ENCODE measurements at places on chromosomes 4 and X.
A peak's percentile ranks its signal among the peaks of the same experiment; 100 is the strongest.

- DNase-seq, result no peak
Observed at GRCh38 chrX:140983730-140984129, 18.7 kb upstream of the SPANXB1 start.

- DNase-seq, result no peak
Observed at GRCh38 chrX:54980334-54980733, 13.7 kb downstream of the PFKFB1 start.

- no peak for DNase-seq
Observed at GRCh38 chr4:112567536-112567935, 51.6 kb upstream of the NEUROG2 start.

DNA sequence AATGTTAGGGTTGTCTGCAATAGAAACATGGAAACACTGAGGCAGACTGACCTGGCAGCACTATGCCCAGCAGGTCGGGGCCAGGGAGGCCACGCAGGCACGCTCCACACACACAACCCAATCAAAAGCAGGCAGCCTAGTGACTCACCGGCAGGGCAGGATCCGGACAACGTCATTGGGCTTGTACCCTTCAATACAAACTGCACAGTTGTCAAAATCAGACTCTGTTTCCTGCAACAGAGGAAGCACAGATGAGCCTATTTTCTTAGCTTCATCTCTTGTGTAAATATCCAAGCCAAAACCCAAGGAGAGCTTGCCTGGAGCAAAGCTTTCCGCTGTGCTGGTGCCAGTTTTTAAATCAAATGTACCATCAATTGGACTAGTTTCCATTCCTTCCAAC, 185.8 kb downstream of the RNF150 start:
- DNase-seq, result no peak

GRCh38 chrX:46649421-46650260, 76.1 kb downstream of the CHST7 start:
- DNase-seq, result peak; percentile 54

DNA sequence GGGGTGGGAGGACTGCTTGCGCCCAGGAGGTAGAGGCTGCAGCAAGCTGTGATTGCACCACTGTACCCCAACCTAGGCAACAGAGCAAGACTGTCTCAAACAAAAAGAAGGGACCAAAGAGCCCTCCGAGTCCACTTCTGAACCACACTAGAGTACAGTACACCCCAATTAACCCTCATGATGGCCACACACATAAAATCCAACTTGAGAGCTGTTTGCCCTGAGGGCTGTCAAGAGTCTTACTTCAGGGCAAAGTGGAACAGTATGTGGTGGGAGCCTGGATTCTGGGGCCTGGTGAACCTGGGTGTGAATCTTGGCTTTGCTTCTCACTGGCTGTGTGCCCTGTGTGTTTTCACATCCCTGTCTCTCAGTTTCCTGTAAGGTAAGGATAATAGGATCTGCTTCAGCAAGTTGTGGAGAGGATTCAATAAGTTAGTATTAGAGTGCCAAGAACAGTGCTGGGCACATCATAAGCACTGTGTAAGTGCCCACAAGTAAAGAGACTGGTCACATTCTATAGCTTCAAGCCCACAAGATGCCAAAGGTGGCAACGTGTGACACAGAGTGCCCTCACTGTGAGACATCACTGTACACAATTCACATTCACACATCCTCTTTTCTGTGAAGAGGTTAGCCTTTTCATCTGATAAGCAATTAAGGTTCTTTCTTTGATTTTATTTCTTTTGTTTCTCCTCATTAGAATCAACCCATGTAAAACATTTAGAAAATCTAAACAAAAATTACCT, 52.1 kb downstream of the LEF1 start:
- no peak for DNase-seq

GRCh38 chr4:140291259-140291658, 82.2 kb upstream of the SCOC start:
- no peak for DNase-seq

- DNase-seq, result no peak
Observed at GRCh38 chr4:71445811-71446210, 107.0 kb downstream of the SLC4A4 start.

- DNase-seq, result no peak
Observed at GRCh38 chrX:54785901-54786300, 12.2 kb downstream of the ITIH6 start.

DNA sequence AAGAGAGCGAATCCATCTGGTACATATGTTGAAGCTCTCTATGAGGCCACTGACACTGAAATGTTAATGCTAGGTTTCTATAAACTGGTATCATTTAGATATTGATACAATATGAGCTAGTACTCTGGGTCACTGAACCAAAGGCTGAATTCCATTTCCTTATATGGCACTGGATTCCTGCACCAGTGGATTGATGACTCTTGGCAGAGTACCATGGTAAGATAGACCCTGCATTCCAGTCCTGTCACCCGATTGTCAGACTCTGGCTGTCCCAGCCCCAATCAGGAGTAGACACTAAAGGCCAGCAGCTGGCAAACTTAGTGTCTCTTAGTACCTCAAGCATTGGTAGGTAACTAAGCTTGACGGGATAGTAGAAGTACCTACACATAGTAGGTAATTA, 44.0 kb upstream of the EOLA2 start:
- DNase-seq, result no peak

DNA sequence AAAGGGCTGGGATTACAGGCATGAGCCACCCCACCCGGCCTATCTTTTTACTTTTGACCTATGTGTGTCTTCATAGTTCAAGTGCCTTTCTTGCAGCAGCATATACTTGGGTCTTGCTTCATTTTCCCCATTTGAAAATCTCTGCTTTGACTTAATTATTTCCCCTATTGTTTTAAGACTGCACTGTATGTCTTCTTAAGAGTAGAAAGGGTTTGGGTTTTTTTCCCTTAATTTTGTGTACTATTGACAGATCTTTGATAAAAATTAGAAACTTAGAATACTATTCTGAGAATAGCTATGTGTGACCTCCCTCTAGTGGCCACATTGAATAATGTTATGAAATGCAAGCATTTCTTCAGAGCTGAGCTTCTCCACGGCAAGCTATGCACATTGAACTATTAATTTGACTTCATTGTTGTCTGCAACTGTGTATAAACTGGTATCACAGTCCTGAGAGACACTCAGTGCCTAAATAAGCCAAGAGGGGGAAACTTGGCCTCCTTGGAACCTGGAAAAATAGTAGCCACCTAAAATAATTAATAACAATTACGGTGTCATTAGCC, 8.7 kb upstream of the SLC25A4 start:
- no peak for DNase-seq

DNA sequence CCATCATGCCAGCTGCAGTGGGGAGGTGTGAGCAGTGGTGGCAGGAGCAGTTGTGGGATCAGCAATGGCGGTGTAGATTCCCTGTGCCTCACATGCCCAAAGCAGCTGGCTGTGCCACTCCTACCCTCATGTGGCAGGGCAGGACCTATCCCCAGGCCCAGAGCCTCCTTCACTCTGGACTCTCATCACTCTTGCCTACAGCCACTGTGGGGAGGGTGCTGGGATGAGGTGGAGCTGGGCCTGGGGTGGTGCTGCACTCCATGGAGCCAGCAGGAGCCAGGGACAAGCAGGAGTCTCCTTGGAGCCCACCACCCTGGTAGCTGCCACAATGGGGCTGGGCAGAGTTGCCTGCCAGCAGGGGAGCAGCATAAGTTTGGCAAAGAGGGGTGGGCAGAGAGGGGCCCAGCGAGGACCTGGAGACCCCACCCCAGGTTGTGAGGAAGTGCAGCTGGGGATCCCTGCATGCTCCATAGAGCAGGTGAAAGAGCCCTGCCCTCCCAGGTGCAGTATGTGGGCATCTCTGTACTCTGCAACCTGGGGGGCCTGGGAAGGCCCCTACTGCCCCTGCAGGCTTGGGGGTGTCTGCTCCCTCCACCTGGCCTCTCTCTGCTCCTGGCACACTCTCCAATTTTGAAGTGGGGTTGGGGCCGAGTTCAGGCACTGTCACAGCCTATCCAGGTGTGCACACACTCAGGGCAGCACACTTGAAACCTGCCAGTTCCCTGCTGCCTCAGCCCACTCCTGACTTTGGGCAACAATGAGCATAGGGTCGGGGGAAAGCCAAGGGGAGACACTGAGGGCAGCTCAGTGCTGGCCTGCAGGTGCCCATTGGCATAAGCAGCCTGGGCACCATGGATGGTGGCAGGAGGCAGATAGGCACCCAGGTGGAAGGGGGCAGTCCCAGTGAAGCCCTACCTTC, 74.0 kb upstream of the INTU start:
- no peak for DNase-seq

- DNase-seq, result no peak
Observed at GRCh38 chr4:139528377-139529005, 27.5 kb downstream of the SETD7 start.

DNA sequence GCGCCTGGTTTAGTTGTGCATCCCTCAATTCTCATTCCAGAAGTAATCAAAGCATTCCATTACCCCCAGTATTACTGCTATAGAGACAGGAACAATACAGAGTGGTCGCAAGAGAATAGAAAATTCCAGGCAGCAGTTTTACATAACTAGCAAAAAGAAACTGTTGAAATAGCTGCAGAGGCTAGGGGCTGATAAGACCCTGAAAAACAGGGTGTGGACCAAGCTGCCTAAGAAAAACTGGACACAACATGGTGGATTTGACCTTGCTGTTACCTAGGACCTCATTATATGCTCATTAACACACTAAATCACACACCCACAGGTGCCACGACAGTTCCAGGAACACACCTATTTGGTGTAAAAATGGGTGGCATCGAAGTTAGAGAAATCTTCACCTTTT, 15.4 kb downstream of the EPGN start:
- no peak for DNase-seq

DNA sequence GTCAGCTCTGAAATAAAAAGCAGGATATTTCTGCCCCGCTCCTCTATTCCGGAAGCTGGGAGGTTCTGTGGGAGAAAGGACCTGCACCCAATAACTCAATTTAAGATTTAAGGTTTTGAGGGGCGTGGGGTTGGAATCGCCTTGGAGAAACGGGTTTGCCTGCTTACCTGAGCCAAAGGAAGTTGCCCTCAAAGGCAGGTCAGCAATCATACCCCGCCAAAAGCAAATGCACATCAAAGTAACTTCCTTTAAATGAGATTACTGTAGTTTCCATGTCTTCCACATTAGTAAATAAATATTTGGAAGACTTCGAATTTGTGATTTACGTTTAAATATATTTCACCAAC, 978 bp upstream of the HS3ST1 start:
- DNase-seq, result no peak

GRCh38 chr4:153022241-153022715, 86.2 kb downstream of the FHDC1 start:
- no peak for DNase-seq

DNA sequence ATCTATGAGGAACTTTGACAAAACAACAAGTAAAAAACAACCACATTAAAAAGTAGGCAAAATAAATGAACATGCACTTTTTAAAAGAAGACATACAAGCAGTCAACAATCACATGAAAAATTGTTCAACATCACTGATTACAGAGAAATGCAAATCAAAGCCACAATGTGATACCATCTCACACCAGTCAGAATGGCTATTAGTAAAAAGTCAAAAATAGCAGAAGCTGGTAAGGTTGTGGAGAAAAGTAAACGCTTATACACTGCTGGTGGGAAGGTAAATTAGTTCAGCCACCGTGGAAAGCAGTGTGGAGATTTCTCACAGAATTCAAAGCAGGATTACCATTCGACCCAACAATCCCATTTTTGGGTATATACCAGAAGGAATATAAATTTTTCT, 17.0 kb upstream of the LNX1 start:
- DNase-seq, result no peak

DNA sequence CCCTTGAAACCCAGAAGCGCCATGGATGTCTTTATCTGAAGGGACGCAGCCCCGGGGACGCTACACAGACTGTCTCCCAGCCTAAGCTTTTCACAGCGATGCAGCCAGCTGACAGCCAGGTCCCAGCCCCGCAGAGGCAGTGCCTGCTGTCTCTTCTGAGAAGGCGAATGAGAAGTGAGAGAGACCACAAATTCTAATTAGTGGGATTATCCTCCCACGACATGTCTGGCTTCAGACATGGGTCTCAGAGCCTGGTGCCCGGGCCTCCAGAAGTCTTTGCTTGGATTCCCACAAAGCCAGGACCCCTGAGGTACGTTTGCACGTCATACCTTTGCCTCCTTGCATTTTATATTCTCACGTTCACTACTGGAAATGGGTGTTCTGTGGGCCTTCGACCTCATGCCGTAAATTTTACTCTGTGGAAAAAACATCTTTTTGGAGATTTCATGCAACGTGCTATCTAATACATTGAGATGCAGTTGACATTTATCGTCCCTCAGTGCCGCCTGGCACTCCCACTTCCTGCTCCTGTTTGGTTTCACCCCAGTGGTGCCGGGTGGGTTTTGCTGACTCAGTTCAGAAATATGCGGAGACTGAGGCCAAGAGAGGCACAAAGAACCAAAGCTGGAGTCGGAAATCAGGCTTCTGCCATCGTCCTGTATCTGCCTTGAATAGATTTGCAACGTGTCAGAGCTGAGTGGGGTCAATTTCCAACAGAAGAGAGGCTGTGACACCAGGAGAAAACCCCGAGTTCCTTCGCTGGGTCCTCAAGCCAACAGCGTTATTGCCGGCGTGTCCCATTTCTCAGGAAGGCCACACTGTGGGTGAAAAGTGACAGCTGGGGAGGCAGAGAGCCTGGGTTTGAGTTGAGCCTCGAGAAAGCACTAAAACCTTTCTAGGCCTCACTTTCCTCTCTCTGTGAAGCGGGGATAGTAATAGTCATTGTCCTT, 114.4 kb downstream of the STK32B start:
- no peak for DNase-seq

- DNase-seq, result no peak
Observed at GRCh38 chr4:98614662-98615061, 43.7 kb downstream of the TSPAN5 start.

GRCh38 chr4:3681191-3681590, 85.0 kb upstream of the ADRA2C start:
- DNase-seq, result no peak

GRCh38 chrX:108584617-108585211, 145.1 kb downstream of the COL4A5 start:
- DNase-seq, result peak; percentile 2

DNA sequence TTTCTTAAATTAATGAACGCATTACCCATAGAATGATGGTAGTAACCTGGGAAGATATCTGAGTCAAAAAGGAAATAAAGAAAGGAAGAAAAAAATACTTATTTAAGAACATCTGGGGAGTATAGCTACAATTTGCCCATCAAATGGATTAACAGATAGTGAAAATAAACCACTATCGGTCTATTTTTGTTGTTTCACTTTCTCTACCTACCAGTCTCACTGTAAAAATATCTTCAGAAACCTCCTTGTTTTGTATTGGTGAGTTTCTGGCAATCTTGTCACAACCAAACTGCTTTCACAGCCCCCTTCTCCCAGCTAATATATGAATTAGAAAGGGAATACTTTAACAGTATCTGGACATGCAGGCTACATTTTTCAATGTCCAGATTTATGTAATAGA, 783.5 kb downstream of the STPG2 start:
- no peak for DNase-seq

- DNase-seq, result no peak
Observed at GRCh38 chr4:2390146-2390545, 28.3 kb downstream of the ZFYVE28 start.

DNA sequence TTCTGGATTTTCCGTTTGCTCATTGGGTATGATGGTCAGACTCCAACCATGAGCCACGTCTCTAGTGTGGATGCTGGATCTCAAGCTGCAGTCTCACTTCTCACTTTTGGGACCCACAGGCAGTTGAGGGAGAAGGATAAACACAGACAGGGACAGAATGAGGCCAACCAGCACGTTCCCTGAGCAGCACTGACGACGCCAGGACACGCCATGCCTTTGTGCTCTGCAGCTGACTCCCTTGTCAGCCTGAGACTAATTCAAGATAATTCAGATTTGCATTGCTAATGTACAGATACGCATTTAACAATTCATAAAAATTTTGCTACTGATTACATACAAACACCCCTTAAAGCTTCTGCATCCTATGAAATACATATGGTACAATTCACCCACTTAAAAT, 106.5 kb downstream of the FAM193A start:
- DNase-seq, result no peak

- no peak for DNase-seq
Observed at GRCh38 chrX:15619053-15619755, 18.4 kb upstream of the ACE2 start.
